CD4-positive, alpha-beta memory T cell (primary cell): ENCODE measurements at places on chromosomes 6 and 20.

GRCh38 chr20:46897328-46897880 is 2.8 kb downstream of the EYA2 start:
- no peaks in the 10 kb centered on the region for H3K36me3 ChIP-seq
- peaks cover 17% of the 10 kb centered on the region for H3K27me3 ChIP-seq
- H3K27ac ChIP-seq, result no peak overlapping the region
- no peak overlapping the region for H3K4me3 ChIP-seq

GRCh38 chr20:48846516-48847492 is 19.0 kb upstream of the PREX1 start:
- DNase-seq, result no peak
- no peak overlapping the region for H3K27ac ChIP-seq
- H3K4me1 ChIP-seq, result no peaks in the 10 kb centered on the region
- no peak overlapping the region for H3K4me3 ChIP-seq

GRCh38 chr6:154352898-154353585 is 3.6 kb downstream of the IPCEF1 start:
- no peaks in the 10 kb centered on the region for H3K27me3 ChIP-seq
- H3K27ac ChIP-seq, result no peak overlapping the region
- no peaks in the 10 kb centered on the region for H3K4me1 ChIP-seq
- DNase-seq, result no peak
- H3K36me3 ChIP-seq, result no peaks in the 10 kb centered on the region

DNA sequence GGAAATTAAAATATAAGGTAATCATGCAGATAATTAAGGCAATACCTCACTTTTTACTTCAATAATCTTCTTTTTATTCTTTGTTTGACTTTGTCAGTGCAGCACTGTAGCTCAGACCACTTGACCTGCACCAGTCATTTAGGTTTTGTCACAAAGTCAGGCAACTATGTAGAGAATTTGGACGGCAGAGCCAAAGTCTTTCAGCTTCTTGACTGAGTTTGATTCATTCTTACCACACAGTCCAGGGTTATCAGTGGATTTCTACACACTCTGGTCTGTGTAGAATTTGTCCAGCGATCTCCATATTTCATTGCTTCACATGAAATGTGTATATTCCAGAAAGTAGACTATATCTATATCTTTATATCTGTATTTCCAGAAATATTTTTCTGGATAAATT is 107.3 kb downstream of the TFAP2B start:
- H3K36me3 ChIP-seq, result no peaks in the 10 kb centered on the region
- no peaks in the 10 kb centered on the region for H3K27me3 ChIP-seq
- no peak overlapping the region for H3K4me3 ChIP-seq
- no peak for DNase-seq
- no peaks in the 10 kb centered on the region for H3K4me1 ChIP-seq
- H3K27ac ChIP-seq, result no peak overlapping the region

DNA sequence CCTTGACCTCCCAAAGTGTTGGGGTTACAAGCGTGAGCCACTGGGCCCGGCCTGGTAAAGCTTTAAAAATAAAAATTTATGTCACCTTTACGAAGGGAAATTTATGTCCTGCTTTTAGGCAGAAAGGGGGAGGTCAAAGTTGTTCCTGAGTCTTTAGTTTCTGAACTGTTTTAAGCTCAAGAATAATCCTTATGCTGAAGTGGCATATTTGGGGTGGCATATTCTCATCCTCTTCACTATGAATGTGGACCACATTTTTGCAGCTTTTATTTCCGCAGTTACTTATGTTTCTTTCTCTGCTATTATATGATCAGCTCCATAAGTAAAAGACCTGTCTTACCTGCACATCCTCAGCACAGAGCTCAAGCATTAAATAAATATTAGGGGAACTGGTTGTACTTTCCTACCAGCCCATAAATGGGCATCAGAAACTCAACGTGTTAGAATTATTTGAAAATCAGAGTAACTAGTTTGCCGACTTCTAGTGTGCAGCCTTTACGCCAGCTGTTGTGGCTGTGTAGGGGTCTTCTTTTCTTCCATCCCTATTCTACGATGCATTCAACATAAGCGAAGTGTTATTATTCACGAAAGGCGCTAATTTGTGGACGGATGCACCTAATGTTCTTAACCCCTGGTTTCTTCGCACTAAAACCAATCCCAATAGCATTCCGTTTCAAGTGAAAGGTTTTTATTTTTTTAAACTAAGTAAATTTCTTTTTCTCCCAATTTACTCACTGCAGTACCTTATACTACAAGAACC is 867 bp upstream of the AKAP7 start:
- no peak overlapping the region for H3K27ac ChIP-seq
- peaks cover 17% of the 10 kb centered on the region for H3K4me1 ChIP-seq
- no peaks in the 10 kb centered on the region for H3K27me3 ChIP-seq
- H3K4me3 ChIP-seq, result no peak overlapping the region
- DNase-seq, result no peak

- no peaks in the 10 kb centered on the region for H3K27me3 ChIP-seq
- H3K36me3 ChIP-seq, result no peaks in the 10 kb centered on the region
- no peak for DNase-seq
- no peaks in the 10 kb centered on the region for H3K4me1 ChIP-seq
- H3K4me3 ChIP-seq, result no peak overlapping the region
These were observed 917.5 kb downstream of the EYS start for GRCh38 chr6:64789476-64789875.
